ENCODE measurements at places on chromosomes 11 and 22.

DNA sequence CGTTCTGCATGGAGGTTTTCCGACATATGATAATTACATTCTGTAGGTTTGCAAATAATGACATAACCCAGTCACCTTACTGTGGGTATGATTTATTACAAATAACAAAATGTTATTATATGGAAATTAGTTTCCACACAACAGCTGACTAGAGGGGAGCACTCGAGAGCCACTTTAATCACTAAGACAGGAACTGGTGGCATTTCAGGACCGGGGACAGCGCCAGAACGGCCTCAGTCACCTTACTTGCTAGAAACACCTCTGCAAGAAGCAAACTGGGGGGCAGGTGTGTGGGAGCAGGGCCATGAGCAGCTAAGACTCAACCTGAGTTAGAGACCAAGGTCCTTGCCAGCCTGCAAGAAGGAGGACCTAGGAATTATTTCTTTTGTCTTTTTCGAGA, 199.9 kb downstream of the DSCAML1 start:
- DNase-seq = no peak

DNA sequence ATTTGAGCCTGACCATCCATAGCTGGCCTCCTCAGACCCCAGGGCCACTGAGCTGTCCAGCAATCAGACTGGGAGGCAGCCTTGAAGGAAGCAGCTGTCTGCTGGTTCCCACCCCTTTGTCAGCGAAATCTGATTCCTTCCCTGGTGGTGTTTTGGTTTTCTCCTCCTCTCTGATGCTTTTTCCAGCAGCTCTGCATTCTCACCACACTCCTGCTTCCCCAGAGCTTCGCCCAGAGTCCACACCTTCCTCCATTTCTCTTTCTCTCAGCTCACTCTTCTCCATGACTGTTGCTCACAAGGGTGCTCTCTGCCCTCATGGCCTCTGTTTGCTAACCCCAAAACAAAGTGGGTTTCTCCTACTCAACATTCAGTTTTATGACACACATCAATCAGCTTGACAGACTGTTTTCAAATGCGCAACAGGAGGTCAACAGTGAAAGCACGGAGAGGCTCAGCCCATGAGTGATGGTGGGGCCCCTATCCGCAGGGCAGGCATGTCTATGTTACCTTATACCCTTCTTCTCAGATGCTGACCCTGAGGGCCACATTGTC, 130.6 kb upstream of the MTNR1B start:
- DNase-seq = no peak

DNA sequence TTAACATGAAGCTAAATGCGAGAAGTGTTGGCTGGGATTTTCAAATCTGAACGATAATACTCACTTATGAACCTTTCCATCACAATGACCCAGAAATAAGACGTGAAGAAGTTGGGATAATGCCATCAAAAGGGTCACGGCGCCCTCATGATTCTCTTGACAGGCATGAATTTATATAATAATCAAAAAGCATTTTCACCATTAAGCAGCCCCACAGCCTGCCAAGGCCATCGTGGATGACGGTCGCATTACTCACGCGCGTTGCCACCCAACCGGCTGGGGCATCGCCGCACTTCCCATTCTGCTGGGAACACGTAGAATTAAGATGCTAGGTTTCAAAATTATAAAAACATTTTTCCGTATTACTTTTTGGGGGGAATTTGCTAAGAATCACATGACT, 18.9 kb upstream of the GAL start:
- no peak for DNase-seq

DNA sequence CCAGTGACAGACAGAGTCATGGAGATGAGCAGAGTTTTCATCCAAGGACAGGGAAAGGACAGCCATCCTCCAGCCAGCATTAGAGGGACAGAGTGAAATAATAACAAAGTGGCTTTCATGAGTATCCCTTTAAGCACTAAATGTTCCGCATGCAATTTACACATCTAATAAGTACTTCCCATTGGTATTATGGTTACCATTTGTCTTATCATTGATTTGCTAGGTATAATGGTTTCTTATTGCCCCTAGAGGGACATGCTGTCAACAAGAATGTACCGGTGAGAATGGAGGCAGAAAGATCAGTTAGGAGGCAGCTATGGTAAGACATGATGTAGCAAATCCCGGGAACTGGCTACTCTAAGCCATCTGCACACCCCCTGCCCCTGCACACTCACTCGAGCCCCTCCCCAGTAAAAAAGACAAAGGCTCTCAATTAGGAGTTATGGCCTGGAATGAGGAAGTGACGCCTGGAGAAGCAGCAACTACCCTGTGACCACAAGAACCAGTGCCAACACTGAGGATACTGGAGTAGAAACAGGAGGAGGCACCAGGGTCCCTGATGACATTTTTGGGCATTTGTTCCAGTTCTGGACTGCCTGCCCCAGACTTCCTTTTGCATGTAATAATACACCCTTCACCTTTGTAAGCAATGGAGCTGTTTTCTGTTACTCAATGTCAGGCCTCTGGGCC, 30.2 kb upstream of the HMGXB4 start:
- no peak for DNase-seq

DNA sequence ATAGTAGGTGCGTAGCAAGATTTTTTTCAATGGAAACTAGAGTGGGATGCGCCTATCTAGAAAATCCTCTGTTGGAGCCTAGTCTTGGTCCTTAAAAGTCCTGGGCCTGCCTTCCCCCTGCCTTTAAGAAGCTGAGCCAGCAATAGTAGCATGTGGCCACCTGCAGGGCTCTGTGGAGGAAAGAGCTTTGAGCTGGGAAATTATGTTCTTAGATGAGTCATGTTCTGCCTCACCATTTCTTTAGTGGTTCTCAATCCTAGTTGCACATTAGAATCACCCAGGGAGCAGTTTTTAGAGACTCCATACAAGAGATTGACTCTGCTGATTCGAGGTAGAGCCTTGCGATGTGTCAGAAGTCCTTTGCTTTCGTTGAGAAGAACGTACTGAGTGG, 133.5 kb downstream of the COMMD9 start:
- DNase-seq = no peak

DNA sequence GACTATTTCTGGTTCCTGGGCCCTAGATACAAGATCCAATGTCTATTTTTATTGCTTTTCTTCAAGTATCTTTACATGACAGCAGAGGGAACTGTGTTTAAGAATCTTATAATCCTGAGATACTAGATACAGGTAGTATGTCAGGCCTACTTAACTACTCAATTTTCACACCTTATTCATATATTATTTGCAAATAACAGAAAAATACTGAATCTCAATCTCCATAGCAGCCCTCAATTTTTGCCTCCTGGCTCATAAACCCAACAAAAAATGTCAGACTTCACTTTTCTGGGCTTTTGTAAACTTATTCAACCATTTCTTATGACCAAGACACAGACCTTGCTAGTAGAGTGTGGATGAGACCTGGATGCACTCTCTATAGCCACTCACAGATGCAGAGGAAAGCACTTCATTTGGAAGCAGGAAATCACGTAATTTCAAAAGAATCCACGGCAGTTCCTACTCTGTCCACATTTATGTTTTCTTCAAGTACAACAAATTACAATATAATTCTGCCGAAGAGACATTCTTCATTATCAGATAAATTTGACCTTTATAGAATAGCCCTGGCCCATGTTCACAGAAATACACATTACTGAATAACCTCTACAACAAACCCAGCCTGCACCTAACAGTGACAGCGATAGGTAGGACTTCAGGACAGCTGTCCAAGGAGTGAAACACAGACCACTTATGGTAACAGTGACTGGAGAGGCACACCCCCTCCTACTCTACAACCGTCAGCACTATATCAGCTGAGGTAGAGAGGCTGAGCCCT, 62.0 kb upstream of the YPEL1 start:
- no peak for DNase-seq

DNA sequence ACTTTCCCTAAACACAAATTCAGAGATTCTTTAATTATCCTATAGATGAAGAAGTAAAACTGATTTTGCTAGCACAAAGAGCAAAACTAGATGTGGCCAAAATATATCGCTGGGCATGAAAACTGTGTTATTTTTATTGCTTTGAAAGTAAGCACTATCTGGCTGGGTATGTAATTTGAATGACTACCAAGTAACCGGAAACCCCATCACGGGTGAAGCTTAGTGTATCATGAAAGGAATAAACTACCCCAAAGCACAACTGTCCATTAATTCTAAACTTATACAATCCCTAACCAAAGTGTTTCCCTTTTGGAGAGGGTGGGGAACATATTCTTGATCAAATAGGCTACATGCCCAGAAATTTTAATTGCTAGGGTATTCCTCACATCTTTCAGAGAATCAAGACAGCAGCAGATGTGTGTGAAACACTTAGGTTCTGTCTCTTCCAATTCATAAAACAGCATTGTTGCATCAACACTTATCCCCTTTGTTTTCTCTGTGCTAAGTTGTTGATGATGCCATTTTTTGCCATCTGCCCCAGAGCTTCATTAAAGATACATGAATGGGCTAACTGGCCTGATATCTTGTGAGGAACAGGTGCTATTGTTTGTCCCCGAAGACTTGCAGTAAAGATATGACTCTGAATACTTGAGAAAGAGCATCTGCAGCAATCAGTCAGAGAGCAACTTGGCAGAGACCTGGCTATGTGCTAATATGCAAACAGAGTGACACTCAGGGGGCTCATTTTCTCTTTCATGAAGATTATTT, 238.2 kb downstream of the SOX6 start:
- DNase-seq = no peak

DNA sequence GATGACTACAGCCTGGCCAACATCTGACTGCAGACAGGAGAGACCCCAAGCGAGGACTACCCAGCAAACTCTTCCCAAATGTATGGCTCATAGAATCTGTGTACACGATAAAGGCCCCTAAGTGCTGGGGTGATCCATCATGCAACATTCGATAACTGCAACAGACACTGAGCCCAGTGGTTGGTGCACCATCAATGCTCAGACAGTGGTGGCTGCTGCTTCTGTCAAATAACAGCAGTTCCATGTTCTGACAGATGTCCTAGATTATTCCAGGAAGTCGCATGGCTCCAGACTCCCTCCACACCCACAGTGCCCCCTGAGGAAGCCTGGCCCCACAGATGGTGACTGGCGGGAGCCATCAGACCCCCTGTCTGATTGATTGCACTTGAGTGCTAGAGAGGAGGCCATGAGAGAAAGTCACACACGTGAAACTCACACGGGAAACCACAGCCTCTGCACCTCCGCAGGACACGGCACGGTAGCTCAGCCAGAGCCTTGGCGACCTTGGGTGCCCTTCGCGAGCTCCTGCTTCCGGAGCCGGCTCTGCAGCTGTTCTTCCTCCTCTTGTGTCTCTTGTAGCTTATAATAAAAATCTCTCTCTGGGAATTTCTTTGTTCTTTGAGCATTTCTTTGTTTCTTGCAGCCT, 1155.9 kb downstream of the TBC1D22A start:
- peak; percentile 8 for DNase-seq

- DNase-seq = no peak
Measured at GRCh38 chr11:65616575-65617001, 1.0 kb downstream of the PCNX3 start.

GRCh38 chr11:95589893-95590612, 199.5 kb downstream of the FAM76B start:
- no peak for DNase-seq

- DNase-seq = no peak
Measured at GRCh38 chr11:9756461-9756860, 92.6 kb downstream of the SWAP70 start.

- DNase-seq = no peak
Measured at GRCh38 chr11:36695571-36695970, 97.5 kb upstream of the RAG2 start.
